Aorta (tissue), 5 donors: ENCODE measurements at places on chromosomes 3 and 15. TPM values are rescaled to one million over a fixed set of nuclear protein-coding genes. Genes with fewer than 3 reads are reported as not detected.
A peak's percentile ranks its signal among the peaks of the same experiment; 100 is the strongest.

DNA sequence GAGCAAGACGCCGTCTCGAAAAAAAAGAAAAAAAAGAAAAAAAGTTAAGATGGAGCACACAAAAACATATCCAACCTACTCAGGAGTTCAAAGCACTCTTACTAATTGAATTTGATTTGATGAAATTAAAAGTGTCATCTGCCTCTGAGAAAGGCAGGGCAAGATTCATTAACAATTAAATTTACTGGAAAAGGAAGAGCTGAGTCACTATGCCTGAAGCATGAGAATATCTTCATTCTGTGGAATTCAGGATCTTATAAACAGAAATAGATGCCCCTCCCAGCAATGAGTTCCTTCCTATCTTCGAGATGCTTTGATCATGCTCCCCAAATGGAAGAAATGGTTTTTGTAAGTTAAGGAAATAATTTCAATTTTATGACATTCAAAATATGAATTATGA, 61.0 kb upstream of the ST3GAL6 start:
- H3K27ac ChIP-seq = no peak overlapping the region
- no peaks in the 10 kb centered on the region for H3K4me1 ChIP-seq
- peaks cover 2% of the 10 kb centered on the region for H3K36me3 ChIP-seq
- no peaks in the 10 kb centered on the region for H3K27me3 ChIP-seq

DNA sequence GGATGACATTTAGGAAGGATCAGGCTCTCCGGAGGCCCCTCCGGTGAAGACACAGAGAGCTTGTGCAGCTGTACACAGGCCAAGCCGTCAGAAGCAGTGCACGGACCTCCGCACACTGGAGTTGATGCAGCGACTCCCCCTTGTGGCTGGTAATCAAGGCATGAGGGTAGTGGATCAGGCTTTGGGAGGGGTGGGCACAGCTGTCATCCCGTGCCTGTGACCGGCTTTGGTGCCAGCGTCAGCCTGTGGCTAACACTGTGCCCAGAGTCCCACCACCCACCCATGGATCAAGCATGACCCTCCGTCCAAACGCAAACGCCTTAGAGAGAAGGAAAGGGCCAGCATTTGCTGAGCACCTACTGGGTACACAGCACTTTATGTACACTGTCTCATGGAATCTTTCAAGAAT, 8.2 kb upstream of the GRIP2 start:
- H3K4me3 ChIP-seq = no peak overlapping the region
- H3K27me3 ChIP-seq = peaks cover 2% of the 10 kb centered on the region
- no peaks in the 10 kb centered on the region for H3K4me1 ChIP-seq
- H3K36me3 ChIP-seq = no peaks in the 10 kb centered on the region

DNA sequence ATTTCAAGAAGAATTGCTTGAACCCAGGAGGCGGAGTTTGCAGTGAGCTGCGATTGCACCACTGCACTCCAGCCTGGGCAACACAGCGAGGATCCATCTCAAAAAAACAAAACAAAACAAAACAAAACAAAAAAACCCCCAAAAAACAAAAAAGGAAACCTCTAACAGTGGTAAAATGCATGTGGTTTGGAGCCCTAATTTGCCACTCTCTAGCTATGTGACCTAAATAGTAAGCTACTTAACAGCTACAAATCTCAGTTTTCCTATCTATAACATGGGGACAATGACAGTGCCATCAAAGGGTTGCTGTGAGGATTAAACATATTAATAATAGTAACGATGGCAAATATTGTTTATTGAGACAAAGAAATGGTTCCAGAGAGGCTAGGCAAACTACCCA, 119.4 kb upstream of the LMOD3 start:
- H3K27ac ChIP-seq = no peak overlapping the region
- no peak overlapping the region for H3K4me3 ChIP-seq
- no peaks in the 10 kb centered on the region for H3K4me1 ChIP-seq
- DNase-seq = no peak
- no peaks in the 10 kb centered on the region for H3K27me3 ChIP-seq
- no peaks in the 10 kb centered on the region for H3K36me3 ChIP-seq

The CPOX gene
- 10.8 TPM for total RNA-seq

GRCh38 chr15:93086791-93087190, 2.2 kb downstream of the RGMA start:
- H3K4me3 ChIP-seq = no peak overlapping the region
- no peaks in the 10 kb centered on the region for H3K27me3 ChIP-seq
- no peak for DNase-seq
- H3K4me1 ChIP-seq = no peaks in the 10 kb centered on the region

- H3K27me3 ChIP-seq = no peaks in the 10 kb centered on the region
- no peak overlapping the region for H3K27ac ChIP-seq
- H3K4me3 ChIP-seq = no peak overlapping the region
- no peaks in the 10 kb centered on the region for H3K36me3 ChIP-seq
- DNase-seq = peak; percentile 70
Observed at GRCh38 chr15:66780973-66781718, 79.1 kb downstream of the SMAD6 start.

DNA sequence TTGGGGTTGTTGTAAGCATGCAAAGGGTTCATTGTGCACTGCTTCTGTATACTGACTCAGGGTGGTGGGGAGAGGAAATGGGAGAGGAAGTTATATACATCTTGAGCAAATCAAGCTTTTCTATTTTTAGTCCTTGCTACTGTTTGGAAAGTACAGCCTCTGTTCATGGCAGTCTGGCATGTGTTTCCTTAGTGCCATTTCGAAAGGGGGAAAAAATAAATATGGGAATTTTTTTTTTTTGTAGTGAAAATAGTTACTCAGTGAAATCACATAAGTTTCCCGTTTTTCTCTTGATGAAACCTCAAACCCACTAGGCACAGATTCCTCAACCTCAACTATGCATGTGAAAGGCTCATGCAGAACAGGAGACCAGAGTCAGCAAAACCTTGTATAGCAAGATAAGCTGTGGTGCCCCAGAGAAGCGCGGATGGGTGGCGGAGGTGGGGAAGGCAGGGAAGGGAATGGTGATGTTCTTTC, 353.3 kb downstream of the LPP start:
- peaks cover 2% of the 10 kb centered on the region for H3K4me1 ChIP-seq
- peak overlapping the region; percentile 45 for H3K27ac ChIP-seq
- H3K27me3 ChIP-seq = no peaks in the 10 kb centered on the region
- no peak overlapping the region for H3K4me3 ChIP-seq
- DNase-seq = no peak
- no peaks in the 10 kb centered on the region for H3K36me3 ChIP-seq

- DNase-seq = no peak
- H3K27me3 ChIP-seq = no peaks in the 10 kb centered on the region
- no peaks in the 10 kb centered on the region for H3K36me3 ChIP-seq
- H3K27ac ChIP-seq = no peak overlapping the region
- peak overlapping the region; percentile 62 for H3K4me3 ChIP-seq
Observed at GRCh38 chr15:76060118-76060989, 569 bp downstream of the TMEM266 start.
